RWPE1 (cell line): ENCODE measurements at places on chromosomes 7 and 10.

- DNase-seq, result no peak
Observed at GRCh38 chr10:74808501-74808900, 17.9 kb upstream of the KAT6B start.

DNA sequence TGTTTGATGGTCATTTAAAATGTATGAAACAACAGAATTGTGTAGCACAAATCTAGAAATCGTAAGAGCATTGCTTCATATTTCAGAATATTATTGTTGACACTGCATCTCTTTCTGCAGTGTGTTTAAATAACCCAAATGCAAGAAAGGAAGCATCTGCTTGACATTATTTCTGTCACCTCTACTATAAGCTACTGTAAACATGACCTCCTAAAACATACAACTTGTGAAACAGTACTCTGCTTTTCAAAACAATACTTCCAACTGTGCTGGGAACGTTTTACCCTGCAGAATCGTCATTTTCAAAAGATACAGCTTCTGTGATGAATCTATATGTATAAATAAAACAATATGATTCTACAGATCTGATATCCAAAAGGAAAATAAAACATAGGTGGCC, 82.0 kb downstream of the RNF133 start:
- DNase-seq, result no peak

DNA sequence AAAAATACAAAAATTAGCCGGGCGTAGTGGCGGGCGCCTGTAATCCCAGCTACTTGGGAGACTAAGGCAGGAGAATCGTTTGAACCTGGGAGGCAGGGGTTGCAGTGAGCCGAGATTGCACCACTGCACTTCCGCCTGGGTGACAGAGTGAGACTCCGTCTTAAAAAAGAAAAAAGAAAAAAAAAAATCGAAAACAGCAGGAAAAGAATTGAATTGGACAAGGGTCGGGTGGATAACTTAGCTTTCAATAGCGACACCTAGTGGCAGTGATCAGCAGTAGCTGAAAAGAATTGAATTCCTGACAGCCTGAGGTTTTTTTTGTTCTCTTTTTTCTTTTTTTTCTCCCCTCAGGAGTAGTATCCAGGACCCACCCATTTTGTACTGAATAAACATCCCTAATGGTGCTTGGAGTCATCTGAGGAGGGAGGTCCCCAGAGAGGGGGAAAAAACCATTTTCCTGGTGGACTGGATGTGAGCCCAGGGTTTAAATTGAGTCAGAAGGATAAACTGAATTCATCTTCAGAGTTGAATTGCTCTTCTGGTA, 55.1 kb downstream of the CYCS start:
- DNase-seq, result peak; percentile 84

DNA sequence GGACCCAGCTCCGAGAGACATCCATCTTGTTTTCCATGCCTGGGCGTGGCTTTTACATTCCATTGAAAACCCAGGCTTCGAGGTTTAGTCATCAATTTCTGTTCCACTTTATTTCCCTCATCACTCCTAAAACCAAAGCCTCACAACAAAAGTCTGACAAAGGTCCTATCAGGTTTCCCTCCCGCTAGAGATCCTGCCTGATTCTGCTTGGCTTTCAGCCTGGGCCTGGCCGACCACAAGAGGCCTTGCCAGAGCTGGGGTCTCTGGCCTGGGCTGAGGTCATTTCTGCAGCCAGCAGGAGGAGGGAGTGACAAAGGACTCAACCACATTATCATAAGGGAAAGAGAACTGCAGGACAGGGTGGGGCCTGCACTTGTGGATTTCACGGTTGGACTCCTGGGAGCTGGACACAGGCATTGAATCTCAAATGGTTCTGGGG, 167.0 kb downstream of the FANK1 start:
- peak; percentile 79 for DNase-seq

- DNase-seq, result peak; percentile 76
Observed at GRCh38 chr7:128031901-128032604, 816 bp upstream of the LRRC4 start.

DNA sequence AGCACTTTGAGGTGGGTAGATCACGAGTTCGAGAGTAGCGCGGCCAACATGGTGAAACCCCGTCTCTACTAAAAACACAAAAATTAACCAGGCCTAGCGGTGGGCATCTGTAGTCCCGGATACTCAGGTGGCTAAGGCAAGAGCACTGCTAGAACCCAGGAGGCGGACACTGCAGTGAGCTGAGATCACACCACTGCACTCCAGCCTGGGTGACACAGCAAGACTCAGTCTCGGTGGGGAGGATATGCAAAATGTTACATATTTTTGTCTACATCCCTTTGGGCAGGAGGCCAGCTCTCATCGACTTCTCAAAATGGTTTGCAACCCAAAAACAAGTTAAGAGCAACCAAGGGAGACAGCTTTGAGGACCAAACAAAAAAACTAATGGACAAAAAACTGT, 8.2 kb downstream of the ATE1 start:
- DNase-seq, result no peak

DNA sequence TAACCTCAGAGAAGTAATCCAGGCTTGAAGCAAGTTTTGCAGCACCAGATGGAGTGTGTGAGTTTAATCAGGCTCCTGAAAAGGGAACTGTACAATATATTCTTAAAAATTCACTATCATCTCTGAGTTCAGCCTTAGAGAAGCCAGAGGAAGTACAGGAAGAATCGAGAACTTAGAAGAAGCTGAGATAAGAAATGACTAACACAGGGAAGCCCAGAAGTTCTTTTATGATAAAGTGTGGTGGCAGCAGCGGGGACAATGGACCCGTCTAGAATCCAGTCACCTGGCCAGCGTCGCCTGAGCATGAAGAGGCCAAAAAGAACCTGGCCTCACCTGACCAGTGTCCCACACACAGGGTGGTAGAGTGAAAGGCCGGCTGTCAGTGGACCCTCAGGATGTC, 161.0 kb downstream of the USP6NL start:
- no peak for DNase-seq

DNA sequence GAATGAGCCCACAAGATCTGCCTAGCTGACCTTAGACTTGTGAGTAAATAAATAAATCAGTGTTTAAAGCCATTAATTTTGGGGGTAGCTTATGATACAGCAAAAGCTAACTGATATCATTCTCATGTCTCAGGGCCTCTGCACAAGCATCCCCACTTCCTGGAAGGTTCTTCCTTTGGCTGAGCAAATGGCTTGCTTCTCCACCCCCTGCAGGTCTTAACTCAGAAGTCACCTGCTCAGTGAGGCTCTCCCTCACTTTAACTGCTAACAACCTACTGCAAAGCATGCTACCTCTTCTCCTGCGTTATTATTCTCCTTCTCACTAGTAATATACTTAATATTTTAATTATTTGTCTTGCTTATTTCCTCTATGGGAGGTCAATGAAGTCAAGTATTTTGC, 167.3 kb downstream of the TPK1 start:
- no peak for DNase-seq

DNA sequence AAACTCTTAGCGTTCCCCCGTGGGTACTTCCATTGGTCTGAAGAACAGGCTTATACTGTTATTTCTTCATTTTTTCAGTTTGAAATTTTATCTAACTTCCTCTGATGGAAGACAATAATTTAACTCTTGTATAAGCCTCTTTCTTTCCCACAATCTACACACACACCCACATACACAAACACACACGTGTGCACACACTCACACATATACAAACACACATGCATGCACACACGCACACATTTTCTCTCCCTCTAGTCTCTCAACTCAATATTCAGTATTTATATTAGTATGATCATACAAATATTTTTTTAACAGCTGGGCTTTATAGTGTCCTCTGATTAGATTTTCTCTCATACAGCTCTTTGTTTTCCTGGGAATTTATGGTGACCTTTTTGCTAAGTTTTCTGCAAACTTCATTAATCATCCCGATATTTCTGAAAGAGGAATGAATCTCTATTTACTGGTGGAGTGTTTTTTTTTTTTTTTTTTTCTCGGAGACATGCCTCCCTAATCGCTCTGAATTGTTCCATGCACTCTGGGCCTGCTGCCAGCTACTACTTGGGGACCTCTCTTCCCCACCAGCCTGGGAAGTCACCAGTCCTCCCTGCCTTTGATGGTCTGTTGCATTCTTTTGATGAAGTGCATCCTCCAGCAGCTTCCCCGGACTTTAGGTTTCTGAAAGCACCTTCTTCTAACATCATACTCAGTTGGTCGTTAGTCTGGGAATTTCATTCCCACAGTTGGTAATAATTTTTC, 75.5 kb downstream of the ZNF777 start:
- no peak for DNase-seq

DNA sequence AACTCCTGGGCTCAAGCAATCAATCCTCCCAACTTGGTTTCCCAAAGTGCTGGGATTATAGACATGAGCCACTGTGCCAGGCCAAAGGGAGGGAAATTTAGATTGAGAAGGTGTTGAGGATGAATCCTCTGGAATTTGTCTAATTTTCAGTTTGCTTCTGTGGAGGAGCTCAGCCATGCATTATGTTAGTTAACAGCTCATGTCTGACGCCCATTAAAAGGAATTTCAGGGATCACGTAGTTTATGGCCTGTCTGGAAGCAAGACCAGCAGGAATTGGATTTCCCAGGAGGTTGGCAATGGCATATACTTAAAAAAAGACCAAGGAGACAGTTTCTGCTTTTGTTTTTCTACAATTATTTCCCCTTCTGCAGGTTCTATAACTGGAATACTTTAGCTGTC, 165.7 kb downstream of the OTUD1 start:
- DNase-seq, result no peak

GRCh38 chr10:112782200-112782907, 167.7 kb upstream of the TCF7L2 start:
- DNase-seq, result no peak

- no peak for DNase-seq
Observed at GRCh38 chr10:30943451-30943850, 88.2 kb downstream of the ZNF438 start.

- DNase-seq, result no peak
Observed at GRCh38 chr7:20730611-20731010, 56.1 kb downstream of the SP8 start.

GRCh38 chr10:103823706-103824272, 31.6 kb downstream of the SH3PXD2A start:
- DNase-seq, result no peak

- DNase-seq, result peak; percentile 79
Observed at GRCh38 chr7:27277628-27278027, 35.0 kb downstream of the EVX1 start.

DNA sequence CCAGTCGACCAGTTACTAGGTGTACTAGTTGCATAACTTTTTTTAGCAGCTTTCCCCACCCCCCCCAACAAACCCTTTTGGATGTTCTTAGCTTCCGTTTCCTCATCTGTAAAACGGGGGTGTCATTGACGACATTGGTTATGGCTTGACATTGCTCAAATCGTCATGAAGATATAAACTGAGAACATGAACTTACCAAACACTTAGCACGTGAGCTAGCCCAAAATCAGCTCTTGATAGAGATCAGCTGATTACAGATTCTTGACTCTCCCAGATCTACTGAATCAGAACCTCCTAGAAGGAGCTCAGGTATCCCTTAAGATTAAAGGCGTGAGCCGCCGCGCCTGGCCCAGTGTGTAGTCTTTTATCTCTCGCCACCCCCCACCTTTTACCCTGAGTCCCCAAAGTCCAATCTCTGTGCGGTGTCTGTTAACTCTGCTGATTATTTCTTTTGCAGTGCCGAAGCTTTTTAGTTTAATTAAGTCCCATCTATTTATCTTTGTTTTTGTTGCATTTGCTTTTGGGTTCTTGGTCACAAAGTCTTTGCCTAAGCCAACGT, 1.0 kb upstream of the GNA12 start:
- DNase-seq, result no peak

DNA sequence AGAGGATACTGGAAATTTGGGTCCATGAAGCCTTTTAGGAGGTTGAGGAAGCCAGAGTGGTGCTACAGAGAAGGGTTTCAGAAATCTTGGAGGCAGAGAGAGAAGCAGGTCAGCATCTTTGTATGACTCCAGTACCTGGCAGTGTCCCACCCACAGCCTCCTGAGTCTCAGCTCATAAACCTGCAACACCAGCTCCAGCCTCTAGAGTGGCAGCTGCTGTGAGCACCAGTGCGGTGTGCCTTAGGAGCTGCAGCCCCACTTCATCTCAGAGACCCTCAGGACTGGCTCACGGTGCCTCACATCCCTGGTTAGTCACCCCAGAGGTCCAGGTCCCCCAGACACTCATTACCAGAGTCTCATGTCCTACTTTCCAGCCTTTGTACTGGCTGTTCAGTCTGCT, 84.8 kb upstream of the PRKAR2B start:
- no peak for DNase-seq

- DNase-seq, result no peak
Observed at GRCh38 chr10:77383861-77384553, 253.6 kb downstream of the KCNMA1 start.

DNA sequence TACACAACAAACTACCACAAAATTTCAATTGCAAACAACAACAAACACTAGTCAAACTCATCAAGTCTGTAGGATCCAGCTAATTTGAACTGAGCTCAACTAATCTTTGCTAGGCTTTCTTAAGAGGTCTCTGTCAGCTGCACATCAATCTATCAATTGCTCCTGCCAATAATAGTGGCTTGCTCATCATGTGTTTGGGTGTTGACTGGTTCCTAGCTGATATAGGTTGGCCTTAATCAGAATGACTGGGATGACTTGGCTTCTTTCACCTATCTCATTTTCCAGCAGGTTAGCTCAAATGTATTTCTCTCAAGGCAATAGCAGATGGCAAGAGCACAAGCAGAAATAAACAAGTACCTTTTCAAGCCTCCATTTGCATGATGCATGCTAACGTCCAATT, 370.3 kb upstream of the NFE2L3 start:
- DNase-seq, result no peak

GRCh38 chr7:116337800-116338199, 127.5 kb downstream of the TES start:
- no peak for DNase-seq

DNA sequence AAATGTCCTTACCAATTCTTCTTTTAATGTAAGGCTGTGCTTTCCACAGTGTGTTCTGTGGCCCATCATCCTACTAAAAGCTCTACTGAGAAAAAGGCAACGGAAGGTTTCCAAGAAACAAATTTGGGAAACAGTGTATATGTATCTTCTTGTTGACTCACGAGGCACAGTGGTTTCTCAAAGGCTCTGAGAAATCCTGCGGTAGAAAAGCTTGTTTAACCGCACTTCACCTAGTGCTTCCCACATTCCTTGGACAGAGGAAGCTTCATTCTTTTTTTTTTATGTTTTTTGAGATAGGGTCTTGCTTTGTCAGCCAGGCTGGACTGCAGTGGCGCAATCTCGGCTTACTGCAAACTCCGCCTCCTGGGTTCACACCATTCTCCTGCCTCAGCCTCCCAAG, 84.5 kb downstream of the TACC2 start:
- no peak for DNase-seq

DNA sequence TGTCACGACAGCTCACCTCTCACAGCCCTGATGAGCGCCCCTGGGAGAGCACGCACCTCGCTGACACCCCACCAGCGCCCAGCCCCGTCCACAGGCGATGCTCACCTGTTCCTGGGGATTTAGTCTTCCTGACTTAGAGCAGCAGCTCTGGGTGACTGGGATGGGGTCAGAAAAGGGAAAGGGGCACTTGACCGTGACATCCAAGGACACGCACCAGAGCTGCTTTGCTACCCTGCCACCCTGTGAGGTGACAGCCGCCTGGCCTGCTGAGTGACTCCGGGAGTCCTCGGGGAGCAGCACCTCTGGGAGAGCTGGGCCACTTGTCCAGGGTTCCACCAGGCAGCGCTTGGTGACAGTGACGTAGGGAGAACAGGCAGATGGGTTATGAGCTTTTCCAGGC, 148.2 kb downstream of the PRKAG2 start:
- no peak for DNase-seq
